Small intestine (tissue), 16 donors: ENCODE measurements at places on chromosomes 1 and 21.

DNA sequence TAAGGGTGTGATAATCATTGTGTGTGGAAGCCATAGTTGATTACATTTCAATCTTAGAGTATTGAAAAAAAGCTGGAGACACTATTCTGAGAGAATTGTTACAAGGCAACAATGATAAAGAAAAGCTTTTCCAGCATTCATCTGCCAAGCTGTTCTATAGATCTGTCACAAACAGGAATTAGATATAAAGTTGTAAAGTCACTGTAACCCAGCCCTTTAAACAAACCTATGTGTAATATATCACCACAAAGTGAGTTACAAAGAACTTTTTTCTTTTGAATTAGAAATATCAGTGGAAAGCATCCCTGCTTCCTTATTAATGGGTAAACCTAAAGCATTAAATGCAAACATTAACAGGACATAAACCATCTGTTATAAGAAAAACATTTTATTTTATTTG, 55.4 kb downstream of the RPAP2 start:
- no peak for DNase-seq

DNA sequence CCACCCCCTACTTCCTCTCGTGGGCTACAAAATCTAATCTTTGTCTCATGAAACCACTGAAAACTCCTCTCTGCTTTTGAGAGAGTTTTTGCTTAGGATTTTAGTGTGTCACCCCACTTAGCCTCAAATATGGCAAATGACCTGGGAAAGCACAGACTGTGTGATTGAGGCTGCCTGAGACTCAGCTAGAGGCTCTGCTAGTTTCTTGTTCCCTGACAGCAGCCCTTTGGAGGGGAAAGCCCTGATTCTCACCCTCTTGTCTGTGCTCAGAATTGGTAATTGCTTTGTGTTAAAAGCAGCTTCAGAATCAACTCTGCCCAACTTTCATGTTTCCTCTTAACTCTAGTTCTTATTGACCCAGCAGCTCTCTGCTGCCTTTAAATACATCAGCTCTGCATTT, 85.6 kb upstream of the ZP4 start:
- no peak for DNase-seq

GRCh38 chr1:178941849-178942248, 71.0 kb upstream of the ANGPTL1 start:
- no peak for DNase-seq

- DNase-seq: no peak
Measured at GRCh38 chr1:81717230-81717629, 83.5 kb upstream of the ADGRL2 start.

GRCh38 chr1:46197964-46198811, at the start of gene POMGNT1:
POMGNT1 (minus strand) TSS chr1:46198434; CDS start chr1:46197821, 613 bp downstream.
- peak; percentile 90 for DNase-seq

DNA sequence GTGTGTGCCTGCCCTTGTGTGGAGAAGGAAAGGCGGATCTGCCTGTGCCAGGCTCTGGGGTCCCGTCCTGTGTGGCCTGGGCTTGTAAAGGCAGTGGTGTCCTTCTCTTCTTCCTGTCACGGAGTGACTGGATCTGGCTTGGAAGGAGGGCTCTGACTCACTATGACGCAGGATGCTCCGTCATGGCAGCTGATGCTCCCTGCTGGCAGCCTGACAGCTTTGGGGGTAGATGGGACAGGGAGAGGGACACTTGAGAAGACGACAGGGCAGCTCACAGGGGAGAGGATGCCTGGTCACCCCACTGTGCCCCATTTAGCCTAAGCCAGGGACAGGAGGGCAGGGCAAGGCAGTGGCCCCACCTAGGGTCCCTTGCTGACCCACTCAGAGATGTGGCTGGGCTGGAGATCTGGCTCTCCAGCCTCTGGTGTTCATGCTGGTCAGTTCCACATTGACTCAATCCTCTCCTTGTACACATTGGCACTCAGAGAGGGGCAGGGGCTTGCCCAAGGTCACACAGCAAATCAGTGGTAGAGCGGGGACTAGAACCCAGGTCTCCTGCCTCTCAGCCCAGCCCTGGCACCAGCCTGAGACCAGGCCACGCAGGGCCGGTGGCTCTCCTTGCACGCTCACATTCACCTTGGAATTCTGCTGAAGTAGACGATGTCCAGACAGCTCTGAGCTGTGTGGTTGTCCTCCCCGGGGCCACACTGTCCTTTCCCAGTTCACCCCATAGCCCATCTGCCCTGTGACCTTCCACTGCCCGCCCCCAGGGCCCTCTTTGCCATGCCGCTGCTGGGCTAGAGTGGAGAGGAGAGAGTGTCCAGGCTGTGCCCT, 2.8 kb upstream of the FAM131C start:
- no peak for DNase-seq

DNA sequence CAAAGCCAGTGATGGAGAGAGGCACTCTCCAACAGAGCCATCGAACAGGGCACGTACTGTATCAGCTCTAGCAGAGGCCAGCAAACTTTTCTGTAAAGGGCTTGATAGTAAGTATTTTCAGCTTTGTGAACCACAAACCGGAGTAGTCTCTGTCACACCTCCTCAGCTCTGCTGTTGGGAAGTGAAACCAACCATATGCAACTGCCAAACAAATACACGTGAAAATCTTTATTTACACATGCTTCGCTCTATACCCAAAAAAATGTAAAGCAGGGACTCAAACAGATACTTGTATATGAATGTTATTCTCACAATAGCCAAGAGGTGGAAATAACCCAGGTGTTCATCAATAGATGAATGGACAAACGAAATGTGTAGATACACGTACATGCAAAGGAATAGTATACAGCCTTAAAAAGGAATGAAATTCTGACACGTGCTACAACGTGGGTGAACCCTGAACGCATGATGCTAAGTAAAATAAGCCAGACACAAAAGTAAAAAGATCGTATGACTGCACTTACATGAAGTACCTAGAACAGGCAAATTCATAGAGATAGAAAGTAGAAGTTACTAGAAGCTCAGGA, 39.0 kb downstream of the SETD4 start:
- DNase-seq: no peak

DNA sequence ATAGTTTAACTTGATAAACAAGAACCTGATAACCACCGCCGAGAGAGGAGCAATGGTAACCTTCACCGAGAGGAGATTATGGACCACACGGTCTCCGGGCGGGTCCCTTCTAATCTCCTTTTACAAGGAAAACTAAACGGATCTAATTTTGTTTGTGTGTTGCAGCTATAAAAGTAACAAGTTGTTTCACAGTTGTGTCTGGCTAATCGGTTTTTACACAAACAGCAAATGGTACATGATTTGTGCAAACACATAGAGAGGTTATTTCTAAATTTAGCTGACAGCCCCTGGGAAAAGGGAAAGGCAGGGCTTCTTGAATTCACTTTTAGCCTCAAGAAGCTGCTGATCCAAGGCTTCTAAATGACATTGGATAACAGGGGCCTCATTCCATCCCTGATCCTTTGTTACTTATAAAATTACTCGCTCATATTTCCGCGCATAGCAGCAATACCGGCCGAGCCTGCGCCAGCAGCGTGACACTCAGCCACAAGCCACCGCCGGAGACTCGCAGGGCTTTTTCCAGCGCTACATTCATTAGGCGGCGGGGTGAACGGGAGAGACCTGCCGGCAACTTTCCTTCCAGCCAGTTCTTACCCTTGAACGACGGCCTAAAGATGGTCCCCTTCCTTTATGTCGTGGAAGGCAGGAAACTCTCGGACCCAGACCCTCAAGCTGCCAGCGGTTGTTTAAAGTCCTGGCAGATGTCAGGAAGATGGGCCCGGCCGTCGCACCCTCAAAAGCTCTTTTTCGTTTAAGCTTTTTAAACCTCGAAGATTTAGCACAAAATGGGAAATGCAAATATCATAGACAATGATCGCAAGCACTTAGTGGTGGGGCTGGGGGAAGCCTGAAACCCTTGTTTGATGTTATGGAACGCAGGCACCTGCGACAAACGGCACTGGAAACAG, 4.4 kb downstream of the FOXD3 start:
- DNase-seq: peak; percentile 41

DNA sequence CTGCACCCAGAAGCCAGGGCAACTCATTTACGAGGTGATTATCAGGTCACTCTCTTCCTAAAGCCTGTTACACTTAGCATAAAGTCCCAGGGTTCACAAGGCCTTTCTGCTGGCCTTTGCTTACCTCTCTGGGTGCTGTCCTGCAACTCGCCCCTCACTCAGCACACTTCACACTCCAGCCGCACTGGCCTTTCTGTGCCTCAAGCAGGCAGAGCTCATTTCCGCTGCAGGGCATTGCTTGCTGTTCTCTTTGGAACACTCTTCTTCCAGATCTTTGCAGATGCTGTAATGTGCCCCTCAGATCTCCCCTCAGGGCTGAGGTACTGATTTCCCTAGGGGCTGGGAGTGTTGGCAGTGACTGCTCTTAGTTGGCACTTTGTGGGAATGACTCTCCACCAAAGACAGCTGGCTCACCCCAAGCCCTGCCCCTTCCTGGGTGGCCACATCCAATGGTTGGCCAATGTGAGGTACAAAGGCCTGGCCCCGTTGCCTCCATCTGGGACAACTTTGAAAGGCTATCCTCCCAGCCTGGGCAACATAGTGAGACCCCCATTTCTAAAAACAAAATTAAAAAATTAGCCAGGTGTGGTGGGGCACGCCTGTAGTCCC, 50.8 kb upstream of the SSBP3 start:
- DNase-seq: no peak

DNA sequence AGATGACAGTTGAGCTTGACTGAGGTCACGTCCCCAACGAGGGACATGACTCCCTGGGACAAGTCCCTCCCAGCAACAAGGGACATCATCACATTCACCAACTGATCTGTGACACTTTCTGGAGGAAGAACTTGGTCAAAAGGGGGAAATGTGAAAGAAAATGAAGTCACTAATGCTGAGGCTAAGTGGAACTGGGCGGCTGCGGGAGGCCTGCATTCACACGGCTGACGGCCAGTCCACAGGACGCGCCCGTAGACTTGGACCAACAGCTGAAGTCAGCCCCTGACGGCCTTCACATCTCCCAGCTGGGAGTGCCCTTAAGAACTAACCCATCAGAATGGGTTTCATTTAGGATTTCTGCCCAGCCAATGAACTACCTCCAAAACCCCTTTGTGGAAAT, 26.6 kb downstream of the POFUT2 start:
- no peak for DNase-seq

- peak; percentile 89 for DNase-seq
Measured at GRCh38 chr1:21963477-21964217, 13.2 kb upstream of the CELA3B start.

GRCh38 chr1:171480035-171480434, 5.3 kb upstream of the PRRC2C start:
- DNase-seq: no peak

GRCh38 chr1:23613191-23614031, 54.1 kb upstream of the ID3 start:
- DNase-seq: no peak

DNA sequence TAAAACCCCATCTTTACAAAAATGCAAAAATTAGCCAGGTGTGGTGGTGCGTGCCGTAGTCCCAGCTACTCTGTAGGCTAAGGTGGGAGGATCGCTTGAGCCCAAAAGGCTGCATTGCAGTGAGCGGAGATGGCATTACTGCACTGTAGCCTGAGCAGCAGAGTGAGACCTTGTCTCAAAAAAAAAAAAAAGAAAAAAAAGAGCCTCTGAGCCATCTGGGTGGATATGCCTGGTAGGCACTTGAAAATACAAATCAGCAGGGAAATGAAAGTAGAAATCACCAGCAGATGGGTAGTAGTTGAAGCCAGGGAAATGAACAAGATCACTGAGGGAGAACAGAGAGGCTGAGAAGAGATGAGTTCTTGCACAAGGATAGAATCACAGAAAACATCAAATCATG, 131.0 kb upstream of the HMCN1 start:
- DNase-seq: no peak

- no peak for DNase-seq
Measured at GRCh38 chr1:108732398-108732797, 14.1 kb upstream of the STXBP3 start.

DNA sequence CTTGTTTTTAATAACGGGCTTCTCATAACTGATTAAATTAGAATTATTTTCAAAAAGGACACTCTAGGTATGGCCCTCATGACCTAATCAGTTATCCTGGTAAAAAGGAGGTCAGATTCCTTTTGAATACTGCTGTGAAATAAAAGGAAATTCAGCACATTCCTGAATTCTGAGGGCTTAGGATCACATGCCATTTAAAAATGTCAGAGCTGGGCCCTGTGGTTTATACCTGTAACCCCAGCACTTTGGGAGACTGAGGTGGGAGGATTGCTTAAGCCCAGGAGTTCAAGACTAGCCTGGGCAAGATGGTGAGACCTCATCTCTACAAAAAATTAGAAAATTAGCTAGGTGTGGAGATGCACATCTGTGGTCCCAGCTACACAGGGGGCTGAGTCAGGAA, 18.0 kb upstream of the RABGGTB start:
- DNase-seq: no peak

- no peak for DNase-seq
Measured at GRCh38 chr1:7298145-7298544, 473.0 kb upstream of the VAMP3 start.

DNA sequence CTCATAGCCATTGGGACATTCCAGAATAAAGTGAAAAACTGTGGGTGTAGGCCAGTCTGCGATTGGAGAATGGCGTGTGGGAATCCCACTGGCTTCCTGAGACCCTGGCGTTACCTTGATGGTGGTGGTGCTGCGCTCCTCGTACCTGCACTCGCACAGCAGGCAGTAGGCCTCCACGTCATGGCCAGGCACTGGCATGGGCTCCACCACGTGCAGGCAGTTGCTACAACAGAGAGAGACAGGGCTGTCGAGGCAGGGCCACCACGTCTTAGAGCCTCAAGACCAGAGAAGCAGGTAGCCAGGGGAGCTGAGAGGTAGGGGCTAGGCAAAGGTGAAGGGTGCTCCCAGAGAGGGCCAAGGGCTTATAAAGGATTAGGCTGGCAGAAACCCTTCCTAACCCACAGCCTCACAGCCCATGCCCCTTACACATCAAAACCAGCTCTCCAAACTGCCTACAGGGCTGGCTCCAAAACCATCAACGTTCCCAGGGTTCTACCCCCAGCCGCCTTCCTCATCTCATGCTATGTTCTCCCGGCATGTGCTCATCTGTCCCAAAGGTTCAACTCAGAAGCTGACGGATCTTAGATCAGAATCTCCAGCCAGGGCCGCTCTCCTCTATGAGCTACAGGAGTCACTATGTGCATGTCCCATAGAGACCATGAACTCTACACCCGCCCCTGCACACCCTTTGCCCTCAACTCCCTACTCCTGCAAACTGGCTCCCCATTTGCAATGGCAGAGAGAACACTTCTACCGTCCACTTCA, 7.5 kb downstream of the TMEM9 start:
- DNase-seq: no peak

- DNase-seq: peak; percentile 63
Measured at GRCh38 chr1:167447521-167448136, 70.7 kb downstream of the CD247 start.
